ENCODE measurements at places on chromosomes 5 and 9.

DNA sequence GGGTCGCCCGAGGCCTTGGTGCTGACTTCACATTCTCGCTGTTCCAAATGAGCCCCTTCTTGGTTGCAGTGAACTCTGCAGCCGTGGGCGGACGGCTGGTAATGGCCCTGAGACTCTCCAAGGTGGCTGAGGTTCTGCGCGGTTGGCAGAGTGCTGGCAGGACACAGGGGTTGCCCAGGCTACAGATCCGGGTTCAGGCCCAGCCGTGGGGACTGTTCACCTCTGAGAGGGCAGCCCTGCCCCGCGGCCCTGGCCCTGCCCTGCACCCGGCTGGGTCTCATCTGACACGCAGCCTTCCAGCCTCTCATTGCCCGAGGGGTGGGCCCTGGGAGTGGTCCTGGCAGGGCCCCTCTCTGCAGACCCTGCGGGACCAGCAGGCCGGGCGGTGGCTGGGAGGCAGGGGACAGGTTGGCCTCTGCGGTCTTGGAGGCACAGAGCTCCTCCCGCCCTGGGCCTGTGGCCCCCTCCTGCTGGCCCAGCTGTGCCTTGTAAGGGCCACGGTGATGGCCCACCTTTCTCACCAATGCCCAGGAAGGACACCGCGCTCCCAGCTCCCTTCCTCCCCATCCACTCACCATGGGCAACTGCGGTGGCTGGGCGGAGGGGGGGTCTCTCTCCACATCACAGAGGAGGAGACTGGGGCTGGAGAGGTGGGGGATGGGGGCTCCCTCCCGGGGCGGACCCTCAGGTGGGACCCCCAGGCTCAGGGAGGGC is 51.6 kb downstream of the AHRR start:
- DNase-seq, result peak; percentile 37

DNA sequence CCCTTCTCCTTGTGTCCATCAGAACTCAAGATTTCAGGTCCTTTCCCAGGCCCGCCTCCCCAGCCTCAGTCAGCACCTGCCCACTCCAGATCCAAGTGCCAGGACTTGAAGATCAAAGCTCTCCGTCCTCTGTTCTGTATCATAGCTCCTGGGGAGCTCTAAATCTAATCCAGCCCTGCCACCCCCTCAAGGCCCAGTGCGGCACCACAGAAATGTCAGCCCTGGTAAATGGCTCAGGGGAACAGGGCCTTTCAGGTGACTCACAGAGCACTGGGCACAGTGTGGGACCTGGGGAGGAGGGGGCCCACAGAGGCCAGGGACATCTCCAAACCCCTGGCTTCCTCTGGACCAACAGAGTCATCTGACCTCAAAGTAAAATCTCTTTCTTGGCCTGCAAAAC is 6.0 kb downstream of the CSF2 start:
- no peak for DNase-seq

DNA sequence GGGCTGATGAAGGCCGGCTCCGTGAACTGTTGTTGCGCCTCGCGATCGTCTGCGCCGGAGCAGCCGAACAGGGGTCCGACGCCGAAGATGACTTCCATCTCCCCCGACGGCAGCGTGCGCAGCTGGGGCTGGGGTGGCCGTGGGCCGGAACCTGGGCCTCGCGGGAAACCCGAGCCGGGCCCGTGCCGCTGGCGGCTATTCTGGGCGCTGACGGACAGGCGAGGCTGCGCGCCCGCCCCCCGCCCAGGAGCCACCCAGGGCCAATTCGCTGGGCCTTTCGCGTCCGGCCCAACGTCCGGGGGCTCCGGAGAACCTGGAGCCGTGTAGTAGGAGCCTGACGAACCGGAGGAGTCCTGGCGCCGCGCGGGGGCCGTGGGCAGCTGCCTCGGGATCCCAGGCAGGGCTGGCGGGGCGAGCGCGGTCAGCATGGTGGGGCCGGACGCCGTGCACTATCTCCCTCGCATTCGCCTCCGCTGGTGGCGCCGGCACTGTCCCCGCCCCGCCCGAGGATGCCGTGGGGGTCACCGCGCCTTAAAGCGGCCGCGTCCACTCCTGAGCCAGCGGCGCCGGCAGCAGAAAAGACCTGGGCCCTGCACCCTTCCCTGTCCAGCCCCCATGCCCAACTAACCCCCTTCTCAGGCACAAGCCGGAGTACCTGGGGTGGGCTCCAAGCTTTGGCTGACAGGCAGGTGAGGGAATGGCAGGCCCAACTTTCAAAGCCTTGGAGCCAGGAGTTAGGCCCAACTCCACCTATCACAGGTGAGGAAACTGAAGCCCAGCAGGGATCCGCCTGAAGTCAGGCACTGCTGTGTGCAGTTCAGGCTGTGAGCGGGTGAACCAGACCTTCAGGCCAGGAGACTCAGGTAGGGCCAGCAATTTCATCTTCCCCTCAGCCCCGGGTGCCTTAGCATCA is at the start of gene PROB1:
Gene PROB1, minus strand, starts transcription at position 451 of the 913 bp plus-strand sequence. Its CDS starts 23 bp downstream, at position 428.
- DNase-seq, result no peak

GRCh38 chr5:13591621-13592020 is 352.9 kb downstream of the DNAH5 start:
- no peak for DNase-seq

GRCh38 chr5:171888051-171888481 is 102.4 kb downstream of the SMIM23 start:
- no peak for DNase-seq

GRCh38 chr9:133484671-133485437 is 6.0 kb upstream of the SLC2A6 start:
- no peak for DNase-seq

GRCh38 chr9:2727966-2728613 is 10.8 kb downstream of the KCNV2 start:
- peak; percentile 40 for DNase-seq

DNA sequence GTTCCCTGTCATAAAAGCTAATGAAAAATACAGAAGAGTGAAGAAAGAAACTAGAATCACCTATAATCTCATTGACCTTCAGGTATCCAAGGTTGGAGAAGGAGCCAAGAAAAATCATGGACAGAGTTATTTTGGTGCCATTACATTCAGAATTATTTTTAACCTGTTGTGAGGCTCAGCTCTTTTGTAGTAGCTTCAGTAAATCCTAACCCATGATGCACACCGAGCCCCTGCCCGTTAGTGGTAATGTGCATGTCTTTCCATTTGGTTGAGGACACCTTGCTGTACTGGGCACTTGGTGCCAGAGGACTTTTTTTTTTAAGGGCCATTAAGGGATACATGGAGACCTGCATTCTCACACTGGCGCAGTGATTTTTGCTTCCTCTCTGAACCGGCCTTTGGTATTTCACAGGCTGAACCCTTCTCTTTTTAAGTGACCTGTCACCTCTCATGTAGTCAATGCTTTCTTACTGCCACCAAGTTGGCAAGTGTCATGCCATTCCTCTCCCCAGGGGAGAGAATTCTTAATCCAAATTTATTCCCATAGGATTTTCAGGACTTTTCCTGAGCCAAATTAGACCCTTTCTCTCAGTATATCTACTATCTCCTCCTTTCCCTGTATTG is 125.6 kb downstream of the SMARCA2 start:
- no peak for DNase-seq

GRCh38 chr9:130287736-130288135 is 22.2 kb downstream of the HMCN2 start:
- peak; percentile 99 for DNase-seq

DNA sequence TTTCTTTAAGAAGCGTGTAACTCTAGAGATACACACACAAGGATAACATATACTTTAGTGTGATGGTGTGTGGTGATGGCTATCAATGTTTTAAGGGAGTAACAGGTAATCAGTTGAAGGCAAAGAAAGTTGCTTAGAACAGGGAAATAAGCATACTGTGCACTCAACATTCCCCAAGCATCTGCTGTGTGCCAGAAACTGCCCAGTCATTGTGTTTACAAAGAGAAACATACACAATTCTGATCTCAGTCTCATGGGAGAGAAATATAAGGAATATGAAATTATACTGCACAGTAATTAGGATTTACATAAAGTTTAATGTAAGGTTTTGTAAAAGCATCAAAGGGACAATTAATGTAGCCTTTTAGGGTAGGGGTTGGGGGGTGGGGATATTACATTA is 224.1 kb upstream of the TYRP1 start:
- DNase-seq, result no peak

DNA sequence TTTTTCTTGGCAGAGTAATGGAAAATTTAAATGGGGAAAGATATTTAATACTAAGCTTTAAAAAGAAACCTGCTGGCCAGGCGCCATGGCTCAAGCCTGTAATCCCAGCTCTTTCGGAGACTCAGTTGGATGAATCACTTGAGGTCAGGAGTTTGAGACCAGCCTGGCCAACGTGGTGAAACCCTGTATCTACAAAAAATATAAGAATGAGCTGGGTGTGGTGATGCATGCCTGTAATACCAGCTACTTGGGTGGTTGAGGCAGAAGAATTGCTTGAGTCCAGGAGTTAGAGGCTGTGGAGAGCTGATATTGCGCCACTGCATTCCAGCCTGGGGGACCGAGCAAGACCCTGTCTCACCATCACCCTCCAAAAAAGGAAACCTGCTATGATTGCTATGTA is 32.8 kb downstream of the TUT7 start:
- DNase-seq, result no peak

DNA sequence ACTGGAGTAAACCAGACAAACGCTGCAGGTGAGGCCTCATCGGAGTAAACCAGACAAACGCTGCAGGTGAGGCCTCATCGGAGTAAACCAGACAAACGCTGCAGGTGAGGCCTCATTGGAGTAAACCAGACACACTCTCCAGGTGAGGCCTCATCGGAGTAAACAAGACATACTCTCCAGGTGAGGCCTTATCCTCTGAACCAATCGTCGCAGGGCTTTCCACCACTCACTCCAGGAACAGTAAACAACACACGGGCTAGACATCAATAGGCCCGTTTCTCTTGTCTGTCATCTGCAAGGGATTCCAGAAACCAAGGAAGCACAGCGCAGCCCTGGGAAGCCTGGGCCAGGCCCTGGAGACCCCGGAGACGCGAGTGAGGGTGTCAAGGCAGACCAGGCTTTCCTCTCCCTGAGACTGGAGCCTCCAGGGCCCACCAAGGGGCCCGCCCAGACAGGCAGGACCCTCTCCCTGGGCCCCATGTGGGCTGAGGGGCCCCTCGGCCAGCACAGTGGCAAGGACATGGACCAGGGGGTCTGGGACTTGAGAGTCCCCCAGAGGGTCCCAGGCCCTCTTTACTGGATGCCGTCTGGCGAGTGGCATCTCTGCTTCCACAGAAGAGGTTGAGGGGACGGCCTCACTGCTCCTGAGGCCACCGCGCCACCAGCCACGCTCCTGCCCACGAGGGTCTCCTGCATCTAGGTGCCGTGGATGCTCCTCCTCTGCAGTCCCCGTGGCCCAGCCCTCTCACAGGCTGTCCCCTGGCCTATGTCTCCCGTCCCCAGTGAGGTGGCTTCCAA is 26.4 kb upstream of the NSMF start:
- no peak for DNase-seq

DNA sequence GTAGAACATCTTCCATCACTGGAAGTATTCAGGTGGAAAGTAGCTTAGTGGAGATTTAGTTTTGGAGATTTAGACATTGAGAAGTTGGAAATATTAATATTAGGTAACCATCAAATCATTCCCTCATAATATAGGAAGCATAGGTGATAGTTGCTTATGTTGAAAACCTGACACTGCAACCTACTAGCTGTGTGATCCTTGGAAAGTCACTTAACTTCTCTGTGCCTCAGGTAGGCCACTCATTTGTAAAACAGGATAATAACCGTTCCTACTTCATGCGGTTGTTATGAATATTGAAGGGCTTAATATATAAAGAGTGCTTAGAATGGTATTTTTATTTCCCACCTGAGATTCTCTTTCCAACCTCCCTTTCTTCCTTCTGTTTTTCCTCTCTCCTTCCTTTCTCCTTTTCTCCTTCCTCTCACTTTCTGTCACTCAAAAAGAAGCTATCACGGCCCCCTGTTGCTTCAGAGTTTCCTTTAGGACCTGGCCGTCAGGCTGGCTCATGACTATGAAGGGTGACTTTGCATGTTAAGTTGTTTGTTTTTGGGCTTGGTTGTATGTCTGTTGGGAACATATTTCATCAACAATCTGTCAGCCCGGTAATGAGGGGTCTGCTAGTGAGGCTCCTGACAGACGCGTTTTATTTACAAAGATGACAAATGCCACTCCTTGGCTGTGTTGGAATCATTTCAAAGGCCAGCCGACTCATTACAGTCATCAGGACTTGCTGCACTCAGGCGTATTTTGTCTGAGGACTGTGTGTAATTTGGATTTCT is 31.0 kb downstream of the DOCK2 start:
- DNase-seq, result no peak

GRCh38 chr9:100134731-100135130 is 35.7 kb downstream of the INVS start:
- DNase-seq, result no peak

- DNase-seq, result no peak
Measured at GRCh38 chr9:79233542-79233941, 338.2 kb upstream of the TLE4 start.

DNA sequence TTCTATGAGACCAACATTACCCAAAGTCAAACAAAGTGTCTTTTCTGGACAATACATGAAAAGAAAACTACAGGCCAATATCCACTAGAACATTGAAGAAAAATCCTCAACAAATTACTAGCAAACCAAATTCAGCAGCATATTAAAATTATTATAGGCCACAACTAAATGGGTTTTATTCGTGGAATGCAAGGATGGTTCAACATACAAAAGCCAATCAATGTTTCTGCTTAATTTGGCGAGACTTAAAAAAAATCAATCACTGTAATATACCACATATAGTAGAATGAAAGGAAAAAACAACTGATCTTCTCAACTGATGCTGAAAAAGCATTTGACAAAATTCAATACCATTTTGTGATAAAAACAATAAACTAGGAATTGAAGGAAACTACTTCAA is 51.8 kb upstream of the FNIP1 start:
- DNase-seq, result no peak

GRCh38 chr9:99601571-99602111 is 220.0 kb upstream of the NR4A3 start:
- DNase-seq, result no peak

DNA sequence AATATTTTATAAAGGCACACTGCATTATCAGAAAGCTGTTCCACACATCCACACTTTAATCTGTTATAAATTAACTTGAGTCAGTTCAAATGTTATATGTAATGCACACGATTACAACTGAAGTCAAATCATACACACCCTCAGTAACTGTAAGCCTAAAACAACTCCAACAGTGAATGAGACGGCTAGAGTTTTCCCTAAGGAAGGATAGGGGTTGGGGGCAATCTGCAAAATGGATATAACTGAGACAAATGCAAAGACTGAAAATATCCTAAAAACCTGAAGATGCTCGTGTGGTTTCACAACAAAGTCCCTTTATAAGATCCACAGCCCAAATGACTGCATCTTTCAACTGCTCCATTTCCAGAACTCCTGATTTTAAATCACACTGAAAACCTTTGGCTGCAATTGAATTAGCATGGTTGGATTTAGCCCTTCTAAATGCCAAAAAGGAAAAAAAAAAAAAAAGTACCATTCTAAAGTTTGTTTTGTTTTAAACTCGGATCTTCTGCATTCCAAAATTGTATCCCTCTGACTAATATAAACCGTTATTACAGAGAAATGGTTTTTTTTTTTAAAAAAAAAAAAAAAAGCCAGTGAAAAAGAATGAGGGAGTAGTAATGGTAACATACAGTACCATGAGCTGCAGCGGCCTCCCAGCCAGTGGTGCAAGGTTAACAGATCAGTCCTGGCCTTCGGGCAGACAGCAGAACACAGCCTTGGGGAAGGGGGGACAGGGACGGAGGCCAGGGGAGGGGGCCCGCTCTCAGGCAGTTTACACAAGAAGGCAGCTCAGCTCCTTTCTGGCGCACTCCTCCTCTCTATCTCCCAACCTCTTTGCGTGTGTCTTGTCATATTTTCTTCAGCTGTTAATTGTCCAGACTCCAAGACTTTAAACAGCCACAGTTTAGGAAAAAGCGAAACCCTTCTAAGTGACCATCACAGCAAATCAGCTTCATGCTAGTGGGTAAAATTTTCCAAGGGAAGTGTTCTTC is 166.1 kb downstream of the BNC2 start:
- DNase-seq, result no peak

GRCh38 chr9:37811906-37812476 is 11.4 kb downstream of the DCAF10 start:
- DNase-seq, result no peak
